ENCODE measurements at places on chromosomes 2 and 18.

DNA sequence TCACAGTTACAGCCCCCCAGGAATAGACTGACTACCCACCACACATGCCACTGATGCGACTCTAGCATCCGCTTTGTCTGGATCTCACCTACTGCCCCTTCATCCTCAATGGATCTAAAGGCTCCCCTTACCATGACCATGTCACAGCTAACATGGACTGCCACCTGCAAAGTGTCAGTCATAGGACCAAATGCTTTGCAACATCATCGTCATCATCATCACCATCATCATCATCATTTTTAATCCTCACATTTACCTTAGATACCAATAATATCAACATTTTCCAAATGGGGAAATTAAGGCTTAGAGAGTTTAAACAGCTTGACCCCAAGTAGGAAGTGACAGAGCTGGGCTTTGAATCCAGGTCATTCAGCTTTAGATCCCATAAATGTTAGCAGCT, 60.1 kb upstream of the NEDD4L start:
- DNase-seq = no peak

- no peak for DNase-seq
Observed at GRCh38 chr2:63820969-63821368, 20.7 kb upstream of the UGP2 start.

- no peak for DNase-seq
Observed at GRCh38 chr2:1794821-1795220, 50.5 kb upstream of the PXDN start.

DNA sequence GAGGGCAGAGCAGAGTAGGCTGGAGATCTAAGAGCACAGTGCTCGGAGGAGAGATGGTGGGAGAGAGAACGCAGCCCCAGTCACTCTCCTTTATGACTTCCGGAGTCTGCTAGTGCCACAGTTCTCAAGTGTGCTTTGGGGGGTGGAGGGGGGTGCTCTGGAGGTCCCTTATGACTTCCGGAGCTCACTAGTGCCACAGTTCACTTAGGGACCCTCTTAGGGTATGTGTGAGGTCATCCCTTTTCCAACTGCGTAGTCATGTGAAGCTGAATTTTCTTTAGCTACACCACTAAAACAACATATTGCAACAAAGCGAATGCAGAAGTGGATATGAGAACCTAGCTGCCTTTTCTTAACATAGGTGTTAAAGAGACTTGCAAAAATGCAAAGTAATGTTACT, 153.7 kb upstream of the KCTD1 start:
- DNase-seq = no peak

GRCh38 chr18:36179562-36180355, 7.5 kb upstream of the MOCOS start:
- DNase-seq = peak; percentile 83

DNA sequence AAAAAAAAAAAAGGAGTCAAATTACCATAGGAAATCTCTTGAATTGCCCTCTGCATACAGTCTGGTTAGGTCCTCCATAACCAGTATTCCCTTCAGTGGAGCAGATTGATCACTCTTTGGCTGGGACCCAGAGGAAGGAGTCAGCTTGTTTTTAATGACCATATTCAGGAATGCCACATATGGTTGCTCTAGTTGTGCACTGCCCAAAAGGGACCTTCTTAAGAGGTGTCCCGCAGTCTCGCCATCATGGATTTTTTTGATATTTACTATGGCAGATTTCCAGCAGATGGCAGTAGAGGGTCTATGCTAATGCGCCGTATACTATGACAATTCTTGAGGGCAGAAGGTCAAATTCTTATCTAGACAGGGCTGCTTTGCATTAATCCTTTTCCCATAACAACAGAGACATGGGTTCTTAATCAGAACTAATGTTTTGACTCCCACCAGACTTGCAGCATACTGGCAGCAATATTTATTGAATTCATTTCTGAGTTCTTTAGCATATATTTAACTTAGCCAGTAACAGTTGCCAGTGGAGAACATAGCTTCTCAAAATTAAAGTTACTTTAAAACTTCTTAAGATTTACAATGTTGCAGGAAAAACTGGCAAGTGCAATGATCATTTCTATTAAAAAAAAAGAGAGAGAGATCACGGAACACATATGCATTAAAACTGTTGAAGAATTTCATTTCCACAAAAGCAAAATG, 31.8 kb upstream of the INPP4A start:
- no peak for DNase-seq

DNA sequence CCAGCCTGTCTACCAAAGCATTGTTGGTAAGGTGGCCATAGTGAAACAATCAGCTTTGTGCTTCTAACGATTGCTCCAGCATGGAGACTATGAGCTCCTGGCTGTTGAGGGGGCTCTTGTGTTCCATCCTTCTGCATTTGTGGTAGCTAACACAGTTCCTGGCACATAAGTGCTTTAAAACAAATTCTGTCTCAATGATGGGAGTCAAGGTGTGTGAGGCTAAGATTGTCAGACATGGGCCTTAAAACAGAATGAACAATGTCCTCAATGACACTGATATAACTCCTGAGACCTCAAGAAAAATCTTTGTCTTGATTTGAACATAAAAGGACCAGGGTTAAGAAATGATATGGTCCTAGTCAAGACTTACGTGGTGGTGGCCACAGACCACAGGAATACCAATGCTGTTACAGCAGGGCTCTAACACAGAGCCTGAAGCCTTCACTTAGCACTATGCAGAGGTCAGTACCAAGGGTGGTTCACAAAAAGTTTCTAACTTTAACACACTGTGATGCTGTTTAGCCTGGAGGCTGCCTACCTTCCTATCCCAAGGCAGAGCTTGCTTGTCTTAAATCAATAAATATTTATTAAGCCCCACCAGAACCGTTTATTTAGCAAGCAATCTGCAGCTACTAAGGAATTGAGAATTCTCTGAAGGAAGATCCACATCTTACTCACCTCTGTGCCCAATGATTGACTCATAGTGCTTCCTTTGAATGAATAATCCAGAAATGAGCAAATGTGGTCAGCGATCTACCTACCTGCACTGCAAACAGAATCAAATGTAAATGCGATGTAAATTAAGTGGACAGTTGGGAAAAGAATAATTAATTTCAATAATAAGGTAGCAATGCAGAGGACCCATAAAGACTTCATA, 35.1 kb downstream of the EVA1A start:
- DNase-seq = no peak

- no peak for DNase-seq
Observed at GRCh38 chr2:73257425-73258125, 23.5 kb downstream of the CCT7 start.

DNA sequence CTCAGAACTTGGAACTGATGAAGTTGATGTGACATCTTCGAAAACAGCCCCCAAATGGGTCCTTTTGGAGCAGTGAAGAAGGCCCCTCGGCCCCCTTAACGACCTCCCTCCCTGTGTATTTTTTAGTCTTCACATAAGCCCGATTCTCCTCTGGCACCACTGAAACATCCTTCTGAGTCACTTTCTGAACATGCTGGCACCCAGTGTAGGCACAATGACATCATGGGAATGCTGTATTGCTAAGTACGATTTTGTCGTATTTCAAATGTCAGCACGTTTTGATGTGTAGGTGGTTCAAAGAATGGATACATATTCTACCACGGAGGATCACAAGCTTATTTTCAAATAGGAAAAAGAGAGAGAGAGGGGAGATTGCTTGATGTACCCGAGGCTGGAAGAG, 111.7 kb upstream of the RIOK3 start:
- no peak for DNase-seq

GRCh38 chr2:162473-163382, 101.1 kb downstream of the SH3YL1 start:
- no peak for DNase-seq

DNA sequence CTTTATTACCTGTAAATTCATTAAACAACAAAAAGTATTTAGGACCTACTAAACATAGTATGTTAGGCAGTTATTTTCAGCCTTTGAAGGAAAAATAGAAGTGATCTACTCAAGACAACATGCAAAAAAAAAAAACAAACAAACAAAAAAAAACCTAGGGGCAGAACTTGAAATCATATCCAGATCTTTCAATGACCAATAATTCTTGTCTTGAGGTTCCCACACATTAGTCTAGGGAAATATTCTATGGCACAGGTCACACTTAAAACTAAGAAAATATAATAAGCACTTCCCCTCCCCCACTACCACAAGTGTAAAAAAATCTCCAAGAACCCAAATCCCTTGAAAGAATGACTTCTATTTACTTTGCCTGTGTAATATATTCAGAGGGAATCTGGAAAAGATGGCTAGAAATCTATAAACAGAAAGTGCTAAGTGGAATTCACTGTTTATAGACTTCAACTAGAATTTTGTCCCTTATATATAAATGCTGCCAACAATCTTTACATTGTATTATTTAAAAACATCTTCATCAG, 3.5 kb downstream of the PELI1 start:
- DNase-seq = no peak

DNA sequence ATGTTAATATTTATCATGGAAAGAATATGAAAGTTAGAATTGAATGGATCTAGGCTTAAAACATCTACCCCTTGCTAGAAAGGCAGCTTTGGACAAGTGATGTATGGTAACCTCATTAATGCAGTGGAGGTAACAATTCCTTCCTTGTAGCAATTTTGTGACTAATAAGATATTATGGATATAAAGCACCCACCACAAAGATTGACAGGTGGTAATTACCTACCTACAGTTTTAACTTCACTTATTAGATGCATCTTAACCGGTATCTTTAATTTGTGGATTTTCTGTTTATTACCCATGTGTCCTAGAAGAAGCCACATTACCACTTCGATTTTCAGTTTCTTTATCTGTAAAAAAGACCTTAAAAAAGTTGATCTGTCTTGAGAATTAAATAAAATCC, 367.0 kb downstream of the DSC3 start:
- no peak for DNase-seq

GRCh38 chr2:238254095-238254723, 14.4 kb upstream of the HES6 start:
- DNase-seq = no peak

DNA sequence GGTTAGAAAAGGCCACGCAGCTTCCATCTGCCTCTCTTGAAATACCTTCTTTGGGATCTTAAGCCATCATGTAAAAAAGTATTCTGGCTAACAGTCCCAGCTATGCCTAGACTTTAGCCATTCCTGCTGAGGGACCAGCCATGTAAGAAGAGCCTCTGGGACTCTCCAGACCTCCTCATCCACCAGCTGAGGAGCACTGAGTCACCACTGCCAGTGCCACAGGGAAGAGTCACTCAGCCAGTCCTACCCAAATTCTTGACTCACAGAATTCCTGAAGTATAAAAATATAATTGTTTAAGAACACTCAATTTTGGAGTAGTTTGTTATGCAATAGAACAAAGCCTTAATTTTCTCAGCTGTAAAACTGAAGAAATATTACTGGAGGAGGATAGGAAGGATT, 436.7 kb downstream of the ZEB2 start:
- DNase-seq = no peak

- DNase-seq = no peak
Observed at GRCh38 chr2:162017233-162017632, 56.8 kb downstream of the DPP4 start.

GRCh38 chr2:204135752-204136151, 199.2 kb downstream of the ICOS start:
- no peak for DNase-seq

DNA sequence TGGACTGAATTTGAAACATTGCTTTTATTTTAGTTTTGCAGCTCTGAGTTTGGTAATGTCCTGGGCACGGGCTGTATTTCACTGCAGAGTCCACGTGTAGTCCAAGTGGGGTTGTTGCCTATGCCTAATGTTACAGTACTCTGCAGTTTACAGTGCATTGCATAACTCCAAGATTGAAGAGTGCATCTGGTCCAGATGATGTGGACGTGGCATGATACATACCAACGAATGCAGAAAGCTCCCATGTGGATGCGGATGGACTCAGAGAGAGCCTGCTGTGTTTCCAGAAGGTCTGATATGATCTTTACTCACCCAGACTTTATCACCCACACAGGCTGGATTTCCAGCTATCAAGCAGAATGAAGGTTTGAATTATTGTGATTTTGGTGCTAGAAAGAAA, 44.4 kb upstream of the CCDC68 start:
- no peak for DNase-seq

DNA sequence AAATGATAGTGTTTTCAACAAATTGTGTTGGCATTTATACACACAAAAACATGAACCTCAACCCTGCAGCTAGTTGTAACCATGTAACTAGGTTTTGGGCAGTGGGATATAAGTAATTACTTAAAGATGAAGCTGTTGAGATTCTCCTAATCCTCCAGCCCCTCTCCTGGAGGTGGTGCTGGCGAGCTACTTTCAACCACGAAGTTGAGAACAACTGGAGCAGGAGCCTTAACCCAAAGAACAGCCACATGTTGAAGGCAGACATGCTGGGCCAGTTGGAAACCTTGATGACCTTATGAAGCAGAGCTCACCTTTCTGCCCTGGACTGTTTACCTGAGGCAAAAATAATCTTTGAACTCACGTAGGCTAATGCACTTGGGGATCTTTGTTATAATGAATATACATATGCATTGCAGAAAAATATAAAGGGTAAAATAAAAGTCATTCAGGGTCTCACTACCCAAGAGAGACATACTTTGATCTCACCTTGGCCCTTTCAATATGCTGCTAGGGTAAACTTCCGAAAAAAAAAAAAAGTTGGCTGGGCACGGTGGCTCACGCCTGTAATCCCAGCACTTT, 89.6 kb upstream of the NPAS2 start:
- DNase-seq = peak; percentile 39

GRCh38 chr18:13560306-13560705, 166.1 kb downstream of the FAM210A start:
- no peak for DNase-seq

DNA sequence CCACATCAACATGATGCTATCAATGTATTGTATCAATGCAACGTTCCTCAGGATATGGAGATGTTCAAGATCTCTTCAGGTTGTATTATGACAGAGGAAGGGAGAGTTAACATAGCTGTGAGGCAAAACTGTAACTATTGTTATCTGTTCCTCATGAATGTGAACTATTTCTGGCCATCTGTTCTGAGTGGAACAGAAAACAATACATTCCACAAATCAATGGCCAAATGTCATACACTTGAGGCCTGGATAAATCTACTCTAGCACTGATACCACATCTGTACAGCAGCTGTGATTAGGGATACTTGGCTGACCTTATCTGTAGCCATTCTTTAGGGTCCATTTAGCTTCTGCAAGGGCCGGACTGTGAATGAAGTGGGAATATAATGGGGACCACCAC, 447.9 kb downstream of the IRS1 start:
- DNase-seq = no peak

GRCh38 chr18:45590036-45590886, 25.0 kb upstream of the SLC14A2 start:
- DNase-seq = peak; percentile 44

GRCh38 chr2:239137898-239138283, 262.9 kb downstream of the HDAC4 start:
- DNase-seq = no peak

- DNase-seq = no peak
Observed at GRCh38 chr2:67576991-67577390, 179.9 kb downstream of the ETAA1 start.

Measured in tibial nerve (tissue), 4 donors.